CMK (cell line): ENCODE measurements at places on chromosomes 4 and X.

DNA sequence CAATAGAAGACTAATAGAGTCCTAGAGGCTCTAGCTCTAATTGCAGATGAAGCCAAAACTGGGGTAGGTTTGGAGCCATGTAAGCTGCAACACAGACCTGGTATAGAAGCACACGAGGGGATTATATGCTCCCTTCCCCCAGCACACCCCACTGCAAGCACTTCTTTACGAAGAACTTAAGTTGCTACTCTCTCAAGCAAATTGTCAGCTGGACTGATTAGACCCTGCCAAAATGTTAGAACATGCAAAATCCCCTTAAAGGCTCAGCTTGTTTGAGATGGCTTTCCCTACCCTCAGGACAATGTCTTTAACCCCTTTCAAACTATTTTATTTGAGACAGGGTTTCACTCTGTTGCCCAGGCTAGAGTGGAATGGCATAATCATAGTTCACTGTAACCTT is 4.7 kb upstream of the KIAA1210 start:
- no peak for DNase-seq

GRCh38 chr4:39435659-39436563 is 22.8 kb downstream of the RPL9 start:
- DNase-seq: no peak

DNA sequence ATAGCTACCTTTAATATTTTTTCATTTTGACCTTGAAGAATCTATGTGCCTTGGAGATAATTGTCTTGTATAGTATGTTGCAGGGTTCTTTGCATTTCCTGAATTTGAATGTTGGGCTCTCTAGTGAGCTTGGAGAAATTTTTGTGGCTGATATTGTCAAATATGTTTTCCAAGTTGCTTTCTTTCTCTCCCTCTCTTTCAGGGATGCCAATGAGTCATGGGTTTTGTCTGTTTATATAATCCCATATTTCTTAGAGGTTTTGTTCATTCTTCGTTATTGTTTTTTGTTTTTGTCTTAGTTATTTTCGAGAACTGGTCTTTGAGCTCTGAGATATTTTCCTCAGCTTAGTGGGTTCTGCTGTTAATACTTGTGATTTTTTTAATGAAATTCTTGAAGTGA is 20.7 kb downstream of the RAB40AL start:
- no peak for DNase-seq

GRCh38 chr4:101596781-101597552 is 193.6 kb upstream of the BANK1 start:
- no peak for DNase-seq

GRCh38 chr4:84058201-84058600 is 440.9 kb downstream of the NKX6-1 start:
- DNase-seq: no peak

DNA sequence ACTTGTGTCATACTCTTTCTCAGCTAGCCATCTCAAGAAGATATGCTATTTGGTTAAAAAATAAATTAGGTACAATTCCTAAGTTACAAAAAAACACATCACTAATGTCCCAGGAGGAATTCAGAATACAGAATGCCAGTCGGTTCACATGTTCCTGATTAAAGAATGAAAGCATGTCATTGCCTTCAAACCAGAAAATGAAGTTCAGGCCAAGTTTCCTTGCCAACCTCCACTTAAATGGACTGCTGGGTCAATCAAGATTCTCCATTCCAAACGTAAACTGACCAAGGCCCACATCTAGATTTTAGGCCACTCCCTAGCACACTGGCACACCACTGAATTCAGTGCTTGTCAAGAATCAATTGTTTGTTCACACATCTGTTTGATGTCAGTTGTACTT is 6.5 kb downstream of the PIGA start:
- DNase-seq: no peak

DNA sequence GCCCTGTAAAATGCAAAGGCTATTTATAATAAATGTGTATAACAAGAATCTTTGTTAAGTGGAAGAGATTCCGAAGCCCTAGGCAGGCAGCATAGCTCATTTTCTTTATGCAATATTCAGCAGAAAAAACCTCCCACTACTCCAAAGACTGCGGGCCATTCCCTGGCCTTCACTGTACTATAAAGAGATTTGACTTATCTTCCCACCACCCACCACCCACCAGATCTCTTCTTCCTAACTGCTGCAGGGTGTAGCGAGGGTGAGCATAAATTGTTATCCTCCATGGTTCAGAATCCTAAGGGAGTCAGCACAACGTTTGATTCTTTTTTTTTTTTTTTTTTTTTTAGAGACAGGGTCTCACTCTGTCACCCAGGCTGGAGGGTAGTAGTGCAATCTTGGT is 114.8 kb downstream of the NSUN7 start:
- no peak for DNase-seq

- no peak for DNase-seq
These were observed 58.7 kb upstream of the STARD8 start for GRCh38 chrX:68588602-68589371.

DNA sequence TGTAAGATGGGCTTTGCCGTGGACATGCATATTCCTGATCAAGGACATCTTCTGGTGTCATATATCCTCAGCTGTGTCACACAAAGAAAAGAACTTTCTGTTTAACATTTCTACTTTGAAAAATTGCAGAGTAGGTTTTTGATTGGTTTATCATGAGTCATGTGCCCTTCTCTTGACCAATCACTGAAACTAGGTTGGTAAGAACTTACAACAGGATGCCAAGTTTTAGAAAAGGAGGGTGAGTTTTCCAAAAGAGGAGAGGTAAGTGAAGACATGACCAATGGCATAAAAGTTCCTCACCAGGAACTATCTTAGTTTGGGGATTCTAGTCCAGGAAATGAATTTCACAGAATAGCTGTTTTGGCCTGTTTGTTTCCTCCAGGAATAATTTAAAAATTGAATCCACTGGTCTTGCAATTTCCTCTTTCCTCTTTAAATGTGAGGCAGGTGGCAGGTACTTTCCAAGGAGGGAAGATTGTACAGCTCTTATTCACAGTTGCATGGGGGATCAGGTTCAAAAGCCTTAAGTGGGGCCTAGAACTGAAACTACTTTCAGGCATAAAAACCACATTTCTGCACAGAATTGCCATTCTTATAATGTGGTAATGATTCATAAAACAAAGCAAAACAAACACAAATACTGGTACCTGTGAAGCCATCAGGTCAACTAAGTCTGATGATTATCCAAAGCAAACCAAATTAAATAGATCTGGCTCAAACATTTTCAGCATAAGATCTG is 1114.5 kb upstream of the LCORL start:
- DNase-seq: no peak

DNA sequence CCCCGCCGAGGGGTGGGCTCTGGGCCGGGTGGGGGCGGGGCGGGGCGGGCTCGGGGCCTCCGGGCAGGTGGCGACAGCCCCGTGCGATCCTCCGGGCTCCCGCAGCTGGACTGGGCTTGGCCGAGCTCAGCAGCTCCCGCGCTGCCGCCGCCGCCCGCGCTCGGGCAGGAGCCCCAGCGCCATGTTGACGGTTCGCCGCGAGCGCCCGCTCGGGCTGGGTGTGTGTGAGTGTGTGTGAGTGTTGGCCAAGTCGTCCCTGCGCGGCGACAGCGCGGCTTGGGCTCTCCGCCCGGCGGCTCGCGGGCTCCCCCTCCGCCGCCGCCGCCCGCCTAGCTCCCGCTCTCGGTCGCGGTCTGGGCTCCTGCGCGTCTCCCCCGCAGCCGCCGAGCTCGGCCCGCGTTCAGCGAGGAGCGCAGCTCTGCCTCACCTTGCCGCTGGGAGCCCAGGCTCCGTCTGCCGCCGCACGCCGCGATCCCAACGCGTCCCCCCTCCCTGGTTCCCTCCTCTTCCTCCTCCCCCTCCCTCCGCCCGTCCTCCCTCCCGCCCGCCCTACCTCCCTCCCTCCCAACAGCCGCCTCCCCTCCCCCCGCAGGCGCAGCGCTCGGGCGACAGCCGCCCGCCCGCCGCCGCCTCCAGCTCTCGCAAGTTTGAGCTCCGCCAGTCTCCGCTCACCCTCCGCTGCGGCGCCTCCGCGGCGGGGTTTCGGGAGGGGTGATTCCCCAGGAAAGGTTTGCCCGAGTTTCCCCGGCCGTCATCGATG is at the start of gene BCOR:
BCOR (minus strand) TSS at position 455 of the 760 bp plus-strand sequence. CDS start 20,029 bp downstream, outside the sequence.
- DNase-seq: no peak

DNA sequence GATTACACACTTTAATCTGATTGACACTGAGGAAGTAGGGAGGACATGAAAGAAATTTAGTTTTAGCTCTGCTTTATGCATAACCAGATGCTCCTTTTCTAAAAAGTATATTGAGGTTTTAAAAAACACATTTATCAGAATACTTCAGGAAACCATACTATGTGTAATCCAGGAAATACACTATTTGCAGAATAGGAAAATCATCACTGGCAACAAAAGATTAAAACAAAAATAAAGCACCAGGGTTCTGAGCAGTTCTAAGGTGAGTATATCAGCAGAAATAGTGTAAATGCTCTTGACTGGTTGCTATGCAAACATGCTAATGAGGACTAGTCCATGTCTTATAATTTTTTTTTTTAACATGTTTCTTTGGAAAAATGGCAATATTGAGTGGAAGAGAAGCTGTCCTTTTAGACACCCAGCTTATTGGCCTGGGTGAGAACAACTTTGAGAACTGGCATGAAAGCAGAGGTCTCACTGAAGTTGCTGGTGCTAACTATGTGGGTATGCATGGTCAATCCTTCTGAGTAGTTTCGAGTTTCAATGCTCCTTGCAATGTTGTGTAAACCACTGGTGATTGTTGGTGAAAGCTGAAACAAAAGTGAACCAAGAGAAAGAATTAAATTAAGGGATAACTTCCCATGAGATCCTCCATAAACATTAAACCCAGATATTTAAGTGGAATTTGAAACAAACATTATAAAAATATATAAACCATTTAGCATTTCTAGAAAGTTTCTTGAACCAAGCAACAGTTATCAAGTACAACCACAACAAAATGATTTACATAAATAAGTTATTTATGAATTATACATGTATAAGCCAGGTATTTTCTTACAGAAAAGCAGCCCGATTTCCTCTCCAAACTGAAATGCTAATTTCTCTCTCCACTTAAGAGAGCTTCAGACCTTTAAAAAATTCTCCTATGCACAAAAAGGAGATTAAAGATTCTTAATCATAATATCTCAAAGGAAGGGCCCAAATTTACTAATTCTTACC is 20.4 kb upstream of the SCD5 start:
- DNase-seq: no peak
